ENCODE measurements at places on chromosomes 1 and 21. TPM values are rescaled to one million over a fixed set of nuclear protein-coding genes. Genes with fewer than 3 reads are reported as not detected.

RUNX3 gene
- total RNA-seq, result 4.2 TPM

FCRL4 gene
- total RNA-seq, result not detected

ETV3L gene
- not detected for total RNA-seq

OR2T29 gene
- total RNA-seq, result not detected

HAPLN2 gene
- not detected for total RNA-seq

- DNase-seq, result no peak
Observed at GRCh38 chr1:109280862-109281261, 2.1 kb downstream of the PSRC1 start.

GRCh38 chr1:223819730-223820514 lies 25.8 kb downstream of the TP53BP2 start:
- DNase-seq, result no peak

DNA sequence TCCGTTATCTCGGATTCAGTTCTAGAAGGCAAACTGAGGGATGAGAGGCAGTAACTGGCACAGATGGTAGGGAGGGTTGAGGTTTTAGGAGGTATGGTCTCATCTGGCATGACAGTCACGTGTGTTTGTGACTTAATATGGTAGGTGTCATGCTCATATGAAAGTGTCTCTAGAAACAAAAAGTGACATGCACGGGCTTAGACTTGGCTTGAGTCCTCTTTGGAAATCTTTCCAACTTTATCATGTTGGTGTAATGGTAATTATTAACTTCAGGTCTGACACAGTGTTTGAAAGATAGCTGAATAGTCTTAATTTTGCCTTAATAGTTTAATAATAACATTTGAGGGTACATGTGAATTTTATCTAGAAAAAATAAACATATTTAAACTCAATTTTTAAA lies 218.1 kb downstream of the FMN2 start:
- DNase-seq, result no peak

- DNase-seq, result no peak
Observed at GRCh38 chr1:76625886-76626678, 241.2 kb upstream of the ST6GALNAC5 start.

GRCh38 chr1:94228640-94229375 lies 8.6 kb downstream of the ARHGAP29 start:
- DNase-seq, result no peak

GRCh38 chr1:2210084-2210653 lies 15.6 kb upstream of the FAAP20 start:
- no peak for DNase-seq

- no peak for DNase-seq
Observed at GRCh38 chr1:18300376-18300775, 180.4 kb upstream of the KLHDC7A start.

DNA sequence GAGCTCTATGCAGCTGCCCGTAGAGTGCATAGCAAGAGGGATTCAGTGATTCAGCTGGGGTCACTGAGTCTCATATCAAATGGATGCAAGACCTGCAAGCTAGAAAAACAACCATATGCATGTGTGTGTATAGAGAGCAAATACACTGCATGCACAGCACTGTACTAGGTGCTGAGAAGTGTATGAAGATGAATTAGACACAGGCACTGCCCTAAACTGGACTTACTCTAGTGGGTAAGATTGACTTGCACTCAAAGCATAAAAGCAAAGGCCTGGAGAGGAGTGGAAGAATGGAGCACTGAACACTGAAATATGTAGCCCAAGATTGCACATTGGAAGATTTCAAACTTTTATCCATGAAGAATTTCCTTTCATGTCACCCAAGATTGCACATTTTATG lies 5.5 kb upstream of the GBP1 start:
- DNase-seq, result no peak

GRCh38 chr1:174795806-174796205 lies 203.9 kb upstream of the CACYBP start:
- no peak for DNase-seq

- DNase-seq, result no peak
Observed at GRCh38 chr1:25568090-25568833, 24.9 kb downstream of the LDLRAP1 start.

GRCh38 chr1:79079770-79080169 lies 73.2 kb upstream of the ADGRL4 start:
- no peak for DNase-seq

DNA sequence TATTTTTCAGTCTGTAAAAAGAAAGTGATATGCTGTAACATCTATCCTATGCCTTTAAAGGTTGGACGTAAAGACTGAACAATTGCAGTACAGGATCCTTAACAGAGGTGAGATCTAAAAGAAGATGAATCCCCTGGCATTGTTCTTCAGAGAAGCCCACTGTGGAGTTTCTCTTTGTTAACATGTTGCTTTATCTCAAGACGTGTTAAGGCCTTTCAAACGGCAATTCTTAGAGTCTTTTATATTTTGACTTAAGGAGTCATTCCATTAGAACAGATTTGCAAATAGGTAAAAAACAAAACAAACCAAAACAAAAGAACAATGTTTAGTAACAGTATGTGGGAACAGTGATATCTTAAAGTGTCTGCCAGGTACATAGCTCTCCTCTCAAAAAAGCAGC lies 225.1 kb upstream of the ZP4 start:
- no peak for DNase-seq

DNA sequence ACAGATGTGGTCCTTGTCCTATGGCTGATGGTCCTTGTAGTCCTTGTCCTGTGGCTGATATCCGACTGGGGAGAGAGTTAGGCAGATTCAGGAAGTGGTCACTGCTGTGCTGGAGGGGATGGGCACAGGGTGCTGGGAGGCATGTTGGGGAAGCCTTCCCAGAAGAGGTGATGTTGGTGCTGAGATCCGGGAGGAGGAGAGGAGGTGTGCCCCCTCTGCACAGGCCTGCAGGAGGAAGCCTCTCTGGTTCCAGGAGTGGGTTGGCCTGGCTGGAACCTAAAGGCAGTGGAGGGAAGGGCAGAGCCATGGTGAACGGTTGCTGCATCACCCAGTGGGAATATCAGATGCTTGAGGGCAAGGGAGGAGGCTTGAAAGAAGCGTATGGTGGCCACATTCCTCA lies 14.7 kb downstream of the COQ8A start:
- no peak for DNase-seq

GRCh38 chr1:227465256-227465655 lies 98.1 kb upstream of the ZNF678 start:
- peak; percentile 79 for DNase-seq

Measured in vagina (tissue), 2 donors.